NCI-H526 treated with DMSO at 0.1 percent for 48 hours (cell line): ENCODE measurements at places on chromosomes 1 and 21.
A peak's percentile ranks its signal among the peaks of the same experiment; 100 is the strongest.

DNA sequence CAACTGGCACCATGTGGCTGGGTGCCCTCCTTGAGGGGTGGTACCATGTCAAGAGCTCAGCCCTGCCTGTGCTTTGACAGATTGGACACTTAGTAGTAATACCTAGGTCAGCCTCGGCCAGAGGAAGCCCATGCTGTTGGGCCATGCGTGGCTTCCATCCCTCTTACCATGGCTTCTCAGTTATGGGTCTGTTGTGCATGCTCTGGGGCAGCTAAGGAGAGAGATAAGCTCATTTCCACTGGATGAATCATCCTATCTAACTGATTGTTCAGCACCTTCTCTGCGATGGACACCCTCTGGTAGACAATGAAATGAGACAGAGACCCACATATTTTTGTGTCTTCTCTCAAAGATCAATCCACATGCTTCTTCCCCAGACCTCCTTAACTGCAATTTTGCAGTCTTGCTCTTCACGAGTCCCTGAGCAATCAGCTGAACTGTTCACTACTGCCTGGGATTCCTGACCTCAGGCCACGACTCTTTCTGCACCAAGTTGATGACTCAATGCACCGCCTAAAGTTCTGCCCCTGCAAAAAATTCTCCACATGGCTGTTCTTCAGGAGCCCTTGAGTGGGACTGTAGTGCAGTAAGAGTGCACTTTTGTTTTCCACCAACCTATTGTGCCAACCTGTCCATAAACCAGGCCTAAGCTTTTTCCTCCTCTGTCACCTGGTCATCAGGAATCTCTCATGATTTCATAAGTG lies 6.9 kb upstream of the TRIM62 start:
- no peak for DNase-seq

DNA sequence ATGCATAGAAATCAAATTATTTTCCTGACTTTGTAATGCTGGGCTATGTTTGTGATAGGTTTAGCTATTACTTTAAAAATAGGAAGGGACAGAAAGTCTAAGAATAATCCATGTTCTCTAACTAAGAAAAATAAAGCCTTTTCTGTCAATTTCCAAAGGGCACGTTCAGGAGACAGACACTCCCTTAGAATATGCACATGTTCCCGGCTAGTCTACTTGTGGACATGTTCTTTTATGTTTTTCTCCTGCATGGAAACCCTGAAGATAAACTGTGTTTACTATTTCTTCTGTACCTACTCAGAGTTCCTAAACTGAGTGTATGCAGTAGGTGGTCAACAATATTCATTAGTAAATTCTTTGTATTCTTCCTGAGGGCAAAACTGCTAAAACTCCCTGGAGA lies 12.5 kb downstream of the PSMB4 start:
- no peak for DNase-seq

GRCh38 chr1:47438165-47439016 lies 547 bp downstream of the FOXD2 start:
- no peak for DNase-seq

DNA sequence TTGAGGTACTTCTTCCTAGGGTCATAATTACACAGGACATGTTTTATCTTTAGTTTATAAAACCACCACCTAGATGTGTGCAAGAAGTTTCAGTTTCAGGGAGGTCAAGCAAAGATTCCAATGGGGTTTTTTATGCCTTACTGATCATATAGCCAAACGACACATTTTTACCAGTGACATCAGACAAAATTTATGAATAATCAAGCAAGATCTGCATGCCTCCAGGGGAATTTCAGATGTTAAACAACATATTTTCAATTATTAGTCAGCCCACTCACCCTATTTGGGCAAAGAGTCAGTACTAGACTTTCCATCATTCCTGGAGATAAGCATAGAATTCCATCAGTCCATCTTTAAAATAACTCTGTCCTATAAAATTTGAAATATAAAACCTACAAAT lies 867.4 kb downstream of the KCNT2 start:
- DNase-seq = no peak

DNA sequence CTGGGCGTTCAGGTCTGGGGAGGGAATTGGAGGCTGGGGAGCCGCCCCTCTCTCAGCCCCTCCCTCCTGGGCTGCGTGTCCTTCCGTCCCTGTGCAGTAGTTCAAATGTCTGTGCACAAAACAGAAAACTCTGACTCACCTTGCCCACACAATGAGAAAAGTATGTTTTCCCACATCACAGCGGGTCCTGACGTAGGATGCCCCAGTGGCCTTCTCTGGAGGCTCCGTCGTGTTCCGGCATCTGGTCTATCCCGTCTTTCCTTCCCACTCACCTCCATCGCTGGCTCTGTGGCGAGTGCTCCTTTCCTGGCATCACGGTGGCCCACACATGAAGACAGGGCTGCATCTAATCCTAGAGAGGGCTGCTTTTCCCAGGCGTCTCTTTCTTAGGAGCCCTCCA lies 224.0 kb downstream of the KAZN start:
- DNase-seq = no peak

DNA sequence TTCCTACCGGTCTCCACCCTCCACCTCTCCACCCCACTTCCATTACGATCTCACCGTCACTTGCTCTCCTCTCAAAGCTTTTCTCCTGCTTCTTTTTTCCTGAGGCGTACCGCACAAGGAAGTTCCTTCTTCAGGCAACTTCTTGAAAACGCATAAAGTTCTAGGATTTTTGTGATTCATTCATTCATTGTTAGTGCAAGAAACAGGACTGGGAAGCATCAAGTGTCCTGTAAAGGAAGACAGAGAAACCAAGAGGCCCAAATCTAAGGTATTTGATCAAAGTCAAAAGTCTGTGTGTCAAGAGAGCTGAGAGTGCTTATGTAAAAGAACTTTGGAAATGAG lies 1.3 kb upstream of the RCC2 start:
- DNase-seq = no peak

DNA sequence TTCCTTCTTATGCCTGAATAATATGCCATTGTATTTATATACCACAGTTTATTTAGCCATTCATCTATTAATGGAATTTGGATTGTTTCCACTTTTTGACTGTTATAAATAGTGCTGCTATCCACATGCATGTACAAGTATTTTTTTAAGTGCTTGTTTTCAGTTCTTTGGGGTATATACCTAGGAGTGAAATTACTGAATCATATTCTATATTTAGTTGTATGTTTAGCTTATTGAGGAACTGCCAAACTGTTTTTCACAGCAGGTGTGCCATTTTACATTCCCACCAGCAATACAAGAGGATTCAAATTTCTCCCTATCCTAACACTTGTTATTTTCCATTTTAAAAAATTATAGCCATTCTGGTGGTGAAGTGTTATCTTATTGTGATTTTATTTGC lies 7.6 kb upstream of the HJV start:
- no peak for DNase-seq

DNA sequence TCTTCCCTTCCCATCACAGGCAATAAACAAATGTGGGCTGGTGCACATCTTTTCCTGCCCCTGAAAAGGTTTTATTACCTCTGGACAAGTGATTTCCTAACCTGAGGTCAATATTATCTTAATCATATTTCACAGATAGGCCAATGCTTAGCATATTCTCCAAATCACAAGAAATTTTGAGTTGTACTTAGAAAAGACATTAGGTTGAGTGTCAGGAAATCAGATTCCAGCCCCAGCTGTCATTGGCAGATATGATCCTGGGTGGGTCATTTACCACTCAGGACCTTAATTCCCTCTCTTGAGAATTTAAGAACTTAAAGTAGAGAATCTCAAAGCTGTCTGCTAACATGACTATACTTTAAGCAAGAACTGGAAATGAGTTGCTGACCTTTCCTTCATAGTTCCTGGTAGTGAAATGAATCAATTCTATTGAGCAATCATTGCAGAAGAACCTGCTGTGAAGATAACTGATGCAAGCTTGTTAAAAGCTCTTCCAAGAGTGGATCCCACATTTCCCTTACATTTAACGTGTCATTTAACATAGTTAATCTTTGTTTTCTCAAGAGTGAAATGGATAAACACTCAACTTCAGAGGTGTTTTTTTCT lies 46.4 kb upstream of the CR2 start:
- DNase-seq = no peak

DNA sequence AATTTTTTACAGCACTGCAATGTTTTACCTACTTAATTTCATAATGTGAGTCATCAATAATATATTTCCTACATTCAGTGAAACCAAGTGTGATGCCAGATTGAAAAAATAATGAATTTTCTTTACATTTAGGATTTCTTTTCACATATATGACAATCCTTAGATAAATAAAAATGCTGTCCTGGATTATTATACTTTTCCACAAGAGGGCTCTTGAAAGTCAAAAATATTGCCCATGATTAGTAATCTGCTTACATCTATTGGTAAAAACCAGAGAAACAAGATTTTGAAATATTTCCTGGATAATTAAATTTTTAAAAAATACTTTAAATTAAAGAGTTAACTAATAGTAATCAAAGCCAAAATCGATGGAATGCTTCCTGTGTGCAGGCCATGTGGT lies 86.8 kb upstream of the PLPPR4 start:
- no peak for DNase-seq

- no peak for DNase-seq
Measured at GRCh38 chr1:46158312-46159281, 16.3 kb upstream of the TSPAN1 start.

GRCh38 chr1:208929575-208929974 lies 653.9 kb upstream of the CAMK1G start:
- DNase-seq = no peak

DNA sequence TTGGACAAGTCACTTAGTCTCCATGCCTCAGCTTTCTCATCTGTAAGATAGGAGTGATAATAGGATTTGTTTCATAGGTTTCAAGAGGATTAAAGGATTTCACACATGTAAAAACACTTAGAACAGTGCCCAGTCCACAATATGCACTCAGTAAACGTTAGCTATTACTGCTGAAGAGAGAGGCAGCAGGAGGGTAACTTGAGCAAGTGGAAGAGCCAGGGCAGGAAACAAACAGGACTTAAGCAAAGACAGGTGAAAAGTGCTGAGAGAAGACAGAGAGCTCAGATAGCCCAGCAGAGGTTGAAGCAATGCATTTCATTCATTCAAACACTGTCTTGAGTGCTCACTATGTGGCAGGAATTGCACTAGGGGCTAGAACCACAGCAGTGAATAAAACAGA lies 21.1 kb upstream of the H3-3A start:
- no peak for DNase-seq

- no peak for DNase-seq
Measured at GRCh38 chr21:26534517-26534916, 38.6 kb downstream of the CYYR1 start.

- no peak for DNase-seq
Measured at GRCh38 chr1:31627301-31627929, 9.9 kb downstream of the HCRTR1 start.

- no peak for DNase-seq
Measured at GRCh38 chr1:9621032-9621431, 30.5 kb upstream of the PIK3CD start.

DNA sequence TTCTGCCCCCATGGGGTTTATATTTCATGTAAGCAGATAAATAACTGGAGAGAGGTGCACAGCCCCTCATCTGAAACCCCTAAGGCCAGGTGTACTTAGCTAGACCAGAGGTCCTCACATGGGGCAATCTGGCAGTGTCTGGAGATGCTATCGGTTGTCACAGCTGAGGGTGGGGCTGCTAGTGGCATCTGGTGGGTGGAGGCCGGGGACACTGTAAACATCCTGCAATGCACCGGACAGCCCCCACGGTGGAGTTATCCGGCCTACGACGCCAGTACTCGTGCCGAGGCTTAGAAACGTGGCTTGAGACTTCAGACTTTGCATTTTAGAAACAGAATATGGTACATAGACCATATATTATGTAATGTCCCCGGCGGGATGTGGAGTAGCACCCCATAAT lies 186.5 kb upstream of the VAMP3 start:
- DNase-seq = no peak

GRCh38 chr1:47477595-47478080 lies 39.8 kb downstream of the FOXD2 start:
- no peak for DNase-seq

DNA sequence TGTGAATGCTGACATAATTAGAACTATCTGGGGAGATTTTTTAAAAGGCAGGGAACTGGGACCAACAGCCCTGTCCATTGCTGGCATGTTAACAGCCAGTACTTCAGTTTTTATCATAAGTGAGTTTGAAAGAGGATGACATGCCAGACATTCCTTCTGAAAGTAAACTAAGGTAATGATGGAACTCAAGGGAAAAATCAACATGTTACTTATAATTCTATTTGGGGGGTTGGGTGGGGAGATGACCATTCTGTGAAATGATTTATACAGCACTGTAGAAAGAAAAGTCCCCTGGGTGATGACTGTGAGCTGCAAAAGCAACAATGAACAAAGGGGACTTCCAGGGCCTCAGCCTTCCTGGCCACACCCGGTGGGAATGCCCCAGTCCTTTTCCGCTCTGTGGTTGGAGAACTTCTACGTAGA lies 5.4 kb upstream of the LAMC2 start:
- DNase-seq = peak; percentile 34

GRCh38 chr1:229013981-229014380 lies 256.9 kb upstream of the RAB4A start:
- DNase-seq = no peak

DNA sequence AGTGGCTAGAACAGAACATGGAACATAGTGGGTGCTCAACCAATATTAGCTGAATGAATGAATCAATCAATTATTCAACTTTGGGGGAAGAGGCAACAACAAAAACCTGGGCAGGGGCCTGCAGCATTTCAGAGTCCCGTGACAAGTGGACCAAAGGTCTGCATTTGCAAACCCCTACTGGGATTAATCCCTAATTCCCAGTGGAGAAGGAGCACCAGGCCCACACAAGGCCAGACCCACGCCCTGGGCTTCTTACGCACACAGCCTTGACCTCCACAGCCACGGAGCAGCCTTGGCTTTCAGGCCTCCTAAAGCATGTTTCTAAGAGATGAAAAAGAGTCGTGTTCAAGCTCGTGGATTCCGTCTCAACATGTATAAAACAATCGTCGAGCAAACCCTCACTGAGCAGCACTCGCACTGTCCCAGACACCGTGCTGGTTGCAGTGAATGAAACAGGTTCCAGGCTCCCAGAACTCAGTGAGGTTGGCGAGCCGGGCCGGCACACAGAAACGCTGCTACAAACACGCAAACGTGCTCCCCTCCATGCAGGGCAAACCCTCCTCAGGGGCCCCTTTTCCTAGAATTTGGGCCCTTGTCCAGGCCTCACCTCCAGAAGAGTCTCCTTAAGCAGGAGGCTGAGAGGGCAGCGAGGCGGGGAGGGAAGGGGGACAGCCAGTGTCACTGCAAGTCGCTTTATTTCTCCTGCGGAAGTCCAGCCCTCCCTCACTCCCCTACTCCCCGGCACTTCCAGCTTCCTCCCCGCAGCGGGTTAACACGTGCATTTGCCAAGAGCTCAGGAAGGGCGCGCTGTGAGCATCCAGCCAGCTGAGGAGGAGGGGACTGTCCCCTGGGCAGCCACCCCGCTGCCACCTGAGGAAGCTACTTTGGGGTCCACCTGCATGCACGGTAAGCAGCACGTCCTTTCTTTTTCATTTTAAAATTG lies 556.4 kb downstream of the KIF26B start:
- no peak for DNase-seq

- no peak for DNase-seq
Measured at GRCh38 chr1:209807509-209807908, 1.6 kb upstream of the IRF6 start.

- DNase-seq = no peak
Measured at GRCh38 chr1:55190109-55190508, 25.1 kb downstream of the USP24 start.

- DNase-seq = no peak
Measured at GRCh38 chr1:53951697-53952096, 5.5 kb downstream of the LRRC42 start.
